ENCODE measurements at places on chromosomes 1 and 21. TPM values are rescaled to one million over a fixed set of nuclear protein-coding genes. Genes with fewer than 3 reads are reported as not detected.

Gene EFNA3
- total RNA-seq, result 1.1 TPM

Gene SPATA1
- total RNA-seq, result 0.77 TPM

Gene DNM3
- total RNA-seq, result 0.94 TPM

Gene RGS7
- under 0.01 TPM for total RNA-seq

Gene GPR157
- total RNA-seq, result 4.1 TPM

Gene KRTAP19-1
- total RNA-seq, result not detected

Gene ACTL8
- 0.16 TPM for total RNA-seq

Gene LRRC53
- total RNA-seq, result not detected

Gene ADORA3
- total RNA-seq, result 0.16 TPM

Gene CA6
- total RNA-seq, result not detected

Gene NR0B2
- total RNA-seq, result not detected

Gene INAVA
- under 0.01 TPM for total RNA-seq

Gene PCP4
- total RNA-seq, result not detected

Gene RPE65
- total RNA-seq, result not detected

Gene C1orf226
- not detected for total RNA-seq

Gene CNKSR1
- not detected for total RNA-seq

Gene SF3B4
- 6.3 TPM for total RNA-seq

Gene AIM2
- not detected for total RNA-seq

Gene FTCD
- total RNA-seq, result 0.60 TPM

Gene LINGO4
- not detected for total RNA-seq

Gene ZNF593OS
- not detected for total RNA-seq

Gene DNTTIP2
- total RNA-seq, result 16.1 TPM

Gene TEDDM1
- not detected for total RNA-seq

Gene LRRC39
- total RNA-seq, result 0.16 TPM

Gene NID1
- 40.4 TPM for total RNA-seq

Gene IRF6
- 0.63 TPM for total RNA-seq

Gene GPR153
- total RNA-seq, result 6.6 TPM

Gene SKI
- total RNA-seq, result 11.2 TPM

Gene CYP4A11
- total RNA-seq, result not detected

Gene RPL11
- total RNA-seq, result 1,375 TPM

Gene TRABD2B
- total RNA-seq, result under 0.01 TPM

Gene RGS4
- total RNA-seq, result 2.7 TPM

Gene GBP5
- 0.16 TPM for total RNA-seq

Gene MATN1
- not detected for total RNA-seq

Gene OR2G6
- not detected for total RNA-seq

Gene OLFM3
- not detected for total RNA-seq

Gene FCRL4
- total RNA-seq, result not detected

Gene KMO
- total RNA-seq, result not detected

Gene CACNA1S
- not detected for total RNA-seq

Gene KISS1
- not detected for total RNA-seq

Gene CRNN
- total RNA-seq, result under 0.01 TPM

Gene LBR
- 17.4 TPM for total RNA-seq

Gene ELF3
- under 0.01 TPM for total RNA-seq

Gene NBPF14
- 35.5 TPM for total RNA-seq

Gene NR5A2
- under 0.01 TPM for total RNA-seq

All from bronchial smooth muscle cell (primary cell).